ENCODE measurements at places on chromosomes 7 and 10.

DNA sequence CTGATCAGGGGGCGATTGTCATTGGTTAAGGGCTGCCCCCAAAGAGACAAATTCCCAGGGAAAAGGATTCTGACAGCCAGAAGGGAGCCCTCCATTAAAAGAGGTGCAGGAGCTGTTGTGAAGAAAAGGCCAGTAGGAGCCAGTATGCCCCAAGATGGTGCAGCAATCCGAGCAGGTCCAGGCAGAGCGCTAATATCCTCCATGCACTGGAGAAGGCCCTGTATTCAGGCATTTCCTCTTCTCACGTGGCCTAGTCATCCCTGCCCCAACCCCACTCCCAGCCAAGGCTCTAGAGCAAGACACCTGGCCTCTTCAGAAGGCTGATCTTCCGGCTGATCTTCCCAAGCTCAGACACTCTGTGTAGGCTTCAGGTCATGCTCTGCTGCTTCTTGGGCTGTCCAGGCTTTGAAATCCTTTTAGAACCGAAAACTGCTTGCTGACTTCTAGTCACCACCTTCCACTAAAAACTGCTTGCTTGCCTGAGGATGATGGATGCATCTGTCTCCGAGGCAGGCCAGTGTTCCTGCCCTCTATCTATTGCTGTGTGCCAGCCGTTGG lies 77.4 kb downstream of the CYP26A1 start:
- no peak for DNase-seq

DNA sequence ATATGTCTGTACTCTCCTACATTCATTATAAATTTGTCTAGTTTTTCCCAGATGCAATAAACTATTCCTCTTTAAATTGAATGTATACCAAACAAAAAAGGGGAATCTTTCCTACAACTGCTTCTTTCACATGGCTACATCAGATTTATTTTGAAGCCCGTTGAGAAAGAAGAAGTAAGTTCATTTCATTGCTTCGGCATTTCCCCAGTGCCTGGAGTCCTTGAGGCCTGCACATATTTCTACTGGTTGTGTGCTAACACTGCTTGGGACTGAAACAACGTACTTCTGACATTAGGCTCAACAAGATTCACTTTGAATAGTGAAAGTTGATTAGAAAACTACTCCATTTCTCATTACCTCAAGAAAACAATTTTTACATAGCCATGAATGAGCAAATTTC lies 201.7 kb downstream of the PHF14 start:
- DNase-seq = no peak

DNA sequence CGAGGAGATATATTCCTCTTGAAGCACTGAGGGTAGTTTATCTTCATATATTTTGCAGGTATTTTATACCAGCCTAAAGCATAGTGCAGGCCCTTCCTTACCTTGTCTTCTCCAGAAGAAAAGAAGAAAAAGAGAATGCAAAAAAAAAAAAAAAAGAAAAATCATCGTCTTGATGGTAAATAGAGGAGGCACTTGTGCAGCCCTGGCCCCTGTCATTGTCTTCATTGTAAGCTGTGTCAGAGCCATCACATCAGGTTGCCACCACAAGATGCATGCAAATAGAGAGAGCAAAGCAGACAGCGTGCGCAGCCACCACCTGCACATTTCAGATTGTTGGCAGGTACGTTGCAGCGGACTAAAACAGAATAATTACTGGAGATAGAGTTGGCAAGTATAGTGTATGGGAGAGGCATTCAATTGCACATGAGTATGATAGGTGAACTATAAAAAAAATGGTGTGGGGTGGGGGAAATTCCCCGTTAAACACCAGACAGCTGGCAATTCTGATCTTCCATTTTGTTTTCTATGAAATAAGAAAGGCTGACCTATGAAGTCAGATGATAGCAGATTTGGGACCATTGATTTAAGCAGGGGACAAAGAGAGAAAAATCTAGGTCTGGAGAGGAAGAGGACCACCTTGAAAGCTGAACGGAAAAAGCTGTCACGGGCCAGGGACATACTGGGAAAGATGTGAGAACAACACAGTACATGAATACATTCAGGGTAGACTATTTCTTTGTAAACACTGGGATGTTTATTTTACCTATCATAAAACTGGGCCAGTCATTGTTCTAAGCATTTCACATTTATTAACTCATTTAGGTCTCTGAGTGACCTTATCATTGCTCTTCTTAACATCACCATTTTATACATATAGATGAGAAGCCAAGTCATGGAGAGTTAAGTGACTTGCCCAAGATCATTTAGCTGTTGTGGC lies 306.3 kb upstream of the SP8 start:
- DNase-seq = no peak

DNA sequence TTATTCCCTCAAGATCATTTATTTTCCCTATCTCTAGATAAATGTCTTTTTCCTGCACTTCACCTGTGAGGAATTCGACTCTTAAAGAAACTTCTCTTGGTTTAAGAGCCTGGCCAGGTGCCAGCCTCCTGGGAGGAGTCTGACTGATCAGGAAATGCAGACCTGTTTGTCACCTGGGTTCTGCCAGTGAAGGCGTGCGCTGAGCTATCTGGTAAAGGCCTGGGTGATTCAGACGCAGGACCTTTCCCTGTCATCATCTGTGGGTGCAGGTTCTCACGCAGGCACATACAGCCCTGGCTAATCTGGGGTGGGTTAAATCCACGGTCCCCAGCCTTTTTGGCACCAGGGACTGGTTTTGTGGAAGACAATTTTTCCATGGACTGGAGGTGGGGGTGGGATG lies 65.3 kb upstream of the AQP1 start:
- DNase-seq = no peak

- peak; percentile 29 for DNase-seq
These were observed at the start of gene TMEM140 for GRCh38 chr7:135147899-135148721. Gene TMEM140 (plus strand): TSS chr7:135148072. CDS start chr7:135164442, 16,370 bp downstream.

DNA sequence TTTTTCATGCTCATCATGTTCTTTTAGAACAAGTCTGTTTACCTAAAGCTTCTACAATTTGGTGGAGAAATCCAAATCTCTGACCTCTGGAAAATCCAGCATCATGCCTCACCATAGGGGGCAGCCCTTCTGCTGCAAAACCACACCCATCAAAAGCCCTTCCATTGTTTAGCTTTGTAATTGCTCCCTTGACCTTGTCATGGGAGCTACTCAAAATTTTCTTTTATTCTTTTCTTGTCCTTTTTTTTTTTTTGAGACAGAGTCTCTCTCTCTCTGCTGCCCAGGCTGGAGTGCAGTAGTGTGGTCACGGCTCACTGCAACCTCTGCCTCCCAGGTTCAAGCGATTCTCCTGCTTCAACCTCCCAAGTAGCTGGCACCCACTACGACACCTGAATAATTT lies 234.4 kb downstream of the NEBL start:
- no peak for DNase-seq

DNA sequence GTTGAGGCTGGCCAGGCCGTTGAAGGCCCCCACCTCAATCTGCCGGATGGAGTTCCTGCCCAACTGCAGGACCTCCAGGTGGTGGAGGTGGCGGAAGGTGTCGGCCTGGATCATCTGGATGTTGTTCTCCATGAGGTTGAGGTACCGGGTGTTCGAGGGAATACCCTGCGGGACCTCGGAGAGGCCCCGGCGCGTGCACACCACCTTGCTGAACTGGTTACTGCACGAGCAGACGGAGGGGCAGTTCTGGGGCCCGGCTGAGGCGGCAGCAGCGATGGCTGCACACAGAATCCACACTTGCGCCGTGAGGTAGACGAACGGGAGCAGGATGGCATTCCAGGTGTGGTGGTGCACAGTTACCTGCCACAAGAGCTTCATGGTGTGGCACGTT lies 979 bp downstream of the LRRC4 start:
- DNase-seq = no peak

GRCh38 chr10:5890452-5890915 lies 441 bp downstream of the FBH1 start:
- DNase-seq = no peak

GRCh38 chr10:3761021-3761686 lies 23.9 kb downstream of the KLF6 start:
- no peak for DNase-seq

GRCh38 chr7:28937619-28938018 lies 20.5 kb downstream of the TRIL start:
- no peak for DNase-seq

- no peak for DNase-seq
These were observed 288.3 kb upstream of the MKLN1 start for GRCh38 chr7:131039355-131039762.

GRCh38 chr10:120335553-120335952 lies 121.5 kb upstream of the PLPP4 start:
- no peak for DNase-seq

GRCh38 chr7:27774717-27775328 lies 34.9 kb downstream of the TAX1BP1 start:
- no peak for DNase-seq

DNA sequence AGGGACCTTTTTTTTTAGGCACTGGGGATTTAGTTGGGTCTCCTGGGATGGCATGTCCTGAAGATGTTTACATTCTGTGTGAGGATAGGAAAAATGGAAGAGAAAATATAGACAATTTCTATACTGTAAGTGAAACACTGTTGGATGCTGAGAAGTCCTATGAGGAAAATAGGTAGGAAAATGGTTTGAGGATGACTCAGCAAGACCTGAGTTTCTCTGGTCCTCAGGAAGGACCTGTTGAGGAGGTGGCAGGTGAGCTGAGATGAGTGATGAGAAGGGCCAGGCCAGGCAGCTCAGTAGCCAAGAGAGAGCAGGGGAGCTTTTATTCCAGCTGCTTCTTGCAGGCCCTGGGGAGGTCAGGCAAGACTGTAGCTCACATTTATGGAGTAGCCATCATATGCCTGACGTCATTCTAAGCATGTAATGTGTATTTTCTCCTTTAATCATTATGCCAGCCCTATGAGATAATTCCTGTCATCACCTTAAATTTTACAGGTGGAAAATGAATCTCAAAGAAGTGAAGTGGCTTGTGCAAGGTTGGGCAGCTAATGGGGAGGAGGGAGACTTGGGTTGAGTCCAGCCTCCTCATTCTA lies 19.1 kb upstream of the LRRC18 start:
- no peak for DNase-seq

- no peak for DNase-seq
These were observed 48.9 kb upstream of the STARD3NL start for GRCh38 chr7:38129162-38129561.

- no peak for DNase-seq
These were observed 508.8 kb downstream of the CCSER2 start for GRCh38 chr10:84837041-84837812.

DNA sequence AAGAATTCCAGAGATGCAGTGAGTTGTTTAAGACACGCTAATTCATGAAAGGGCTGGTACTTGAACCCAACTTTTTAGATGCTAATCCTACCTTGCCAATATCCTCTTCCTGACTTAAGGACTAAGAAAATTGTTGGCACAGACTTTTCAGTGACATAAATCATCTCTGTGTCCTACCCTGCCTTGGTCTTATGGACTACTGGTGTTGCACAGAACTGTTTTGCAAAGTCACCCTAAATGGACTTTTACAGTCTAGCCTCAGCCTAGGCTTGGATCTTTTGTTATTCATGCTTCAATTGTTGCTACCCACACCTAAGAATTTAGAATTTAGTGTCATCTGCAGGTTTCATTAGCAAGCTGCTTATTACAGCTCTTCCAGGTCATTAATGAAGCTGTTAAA lies 112.7 kb downstream of the SORCS1 start:
- no peak for DNase-seq

DNA sequence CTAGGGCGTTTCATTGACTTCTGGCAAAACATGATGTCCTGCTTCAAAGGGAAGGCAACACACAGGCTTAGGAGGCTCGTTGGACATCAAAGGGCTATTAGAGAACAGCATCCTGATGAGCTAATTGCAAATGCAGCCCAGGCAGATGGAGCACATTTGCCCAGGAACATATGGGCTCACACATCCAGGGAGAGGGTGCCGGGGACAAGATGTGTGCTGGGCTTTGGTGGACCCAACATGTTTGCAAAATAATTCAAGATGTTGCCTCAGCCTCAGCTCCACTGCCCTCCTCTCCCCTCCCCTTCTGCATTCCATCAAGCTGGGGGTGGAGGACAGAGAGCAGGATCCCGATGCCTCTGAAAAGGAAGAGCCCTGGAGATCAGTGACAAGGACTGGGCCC lies 217.1 kb upstream of the ZMIZ1 start:
- no peak for DNase-seq

- DNase-seq = no peak
These were observed 86.7 kb upstream of the IL6 start for GRCh38 chr7:22640269-22640668.

- DNase-seq = no peak
These were observed 74.5 kb downstream of the LRMDA start for GRCh38 chr10:75505840-75506506.

- no peak for DNase-seq
These were observed 370.2 kb downstream of the PPP1R3A start for GRCh38 chr7:113548561-113548960.

- no peak for DNase-seq
These were observed 2.8 kb downstream of the PANK1 start for GRCh38 chr10:89642193-89642592.

- DNase-seq = no peak
These were observed 61.5 kb downstream of the IQUB start for GRCh38 chr7:123472750-123473445.

DNA sequence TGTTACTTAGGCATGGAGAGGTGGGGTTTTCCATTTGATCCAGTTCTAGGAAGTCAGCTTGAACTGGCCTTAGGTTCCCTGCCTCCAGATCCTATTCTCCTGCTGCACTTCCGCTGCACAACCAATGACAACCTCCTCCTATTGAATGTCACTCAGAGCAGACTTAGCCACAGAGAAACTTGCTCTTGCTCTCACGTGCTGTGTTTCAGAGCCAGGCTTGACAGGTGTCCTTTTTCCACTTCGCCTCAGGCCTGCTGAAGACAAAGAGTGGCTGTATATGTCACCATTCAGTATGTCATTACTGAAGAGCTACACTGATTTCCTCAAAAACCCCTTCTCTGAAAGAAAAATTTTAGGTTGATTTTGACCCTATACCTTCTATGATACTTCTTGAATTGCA lies 115.4 kb upstream of the ETV1 start:
- DNase-seq = no peak

DNA sequence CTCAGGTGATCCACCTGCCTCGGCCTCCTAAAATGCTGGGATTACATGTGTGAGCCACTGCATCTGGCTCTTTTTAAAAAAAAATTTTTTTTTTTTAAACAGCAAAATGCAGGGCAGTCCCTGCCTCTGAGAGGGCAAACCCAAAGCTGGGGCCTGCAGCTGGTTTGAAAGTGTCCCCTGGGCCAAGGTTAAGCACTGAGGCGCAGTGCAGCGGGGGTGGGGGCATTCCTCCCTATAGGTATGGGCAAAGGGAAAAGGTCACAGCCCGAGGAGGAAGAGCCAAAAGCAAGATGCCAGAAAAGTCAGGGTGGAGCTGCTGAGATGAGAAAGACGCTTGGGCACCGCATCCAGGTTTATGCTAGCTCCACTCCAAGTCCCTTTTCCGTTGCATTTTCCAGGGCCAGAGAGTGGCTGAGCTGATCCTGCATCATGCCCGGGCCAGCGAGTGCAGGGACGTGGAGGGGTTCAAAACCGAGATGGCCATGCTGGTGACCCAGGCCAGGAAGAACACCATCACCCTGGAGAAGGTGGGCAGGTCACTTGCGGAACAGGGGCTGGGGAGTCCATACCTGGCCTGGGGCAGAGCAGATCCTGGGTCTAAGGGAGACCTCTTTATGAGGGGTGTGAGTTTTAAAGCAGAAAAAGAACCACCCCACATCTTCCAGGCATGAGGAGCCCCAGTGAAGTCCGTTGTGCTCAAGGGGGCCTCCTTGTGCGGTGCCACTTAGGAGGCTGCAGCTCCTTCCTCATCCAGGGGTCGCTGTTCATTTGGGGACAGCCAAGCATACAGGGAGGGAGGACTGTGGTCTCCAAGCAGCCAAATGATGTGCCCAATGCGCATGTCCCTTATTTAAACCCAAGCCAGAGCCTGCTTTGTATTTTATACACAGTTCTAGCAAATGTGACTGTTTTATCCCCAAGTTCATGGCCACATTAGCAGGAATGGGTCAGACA lies 7.0 kb upstream of the NDUFB2 start:
- no peak for DNase-seq
